ENCODE measurements at places on chromosomes 4 and X.
A peak's percentile ranks its signal among the peaks of the same experiment; 100 is the strongest.

DNA sequence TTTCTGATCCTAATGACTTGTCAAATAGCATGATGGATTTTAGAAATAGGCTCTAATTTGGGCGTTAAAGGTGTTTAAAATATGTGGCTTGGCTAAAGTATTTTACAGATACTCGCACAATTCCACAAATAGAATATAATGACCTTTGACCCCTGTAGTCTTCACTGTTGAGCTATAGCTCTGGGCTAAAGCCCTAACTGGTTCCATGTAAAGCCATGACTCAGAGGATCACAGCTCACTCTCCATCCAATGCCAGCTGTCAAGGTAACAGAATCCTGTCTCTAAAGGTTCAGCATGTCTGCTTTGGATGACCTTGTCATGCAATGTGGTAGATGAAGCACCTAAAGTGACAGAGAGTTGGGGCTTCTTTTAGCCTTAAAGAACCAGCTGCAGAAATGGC, 42.5 kb downstream of the TLR10 start:
- no peak for DNase-seq

DNA sequence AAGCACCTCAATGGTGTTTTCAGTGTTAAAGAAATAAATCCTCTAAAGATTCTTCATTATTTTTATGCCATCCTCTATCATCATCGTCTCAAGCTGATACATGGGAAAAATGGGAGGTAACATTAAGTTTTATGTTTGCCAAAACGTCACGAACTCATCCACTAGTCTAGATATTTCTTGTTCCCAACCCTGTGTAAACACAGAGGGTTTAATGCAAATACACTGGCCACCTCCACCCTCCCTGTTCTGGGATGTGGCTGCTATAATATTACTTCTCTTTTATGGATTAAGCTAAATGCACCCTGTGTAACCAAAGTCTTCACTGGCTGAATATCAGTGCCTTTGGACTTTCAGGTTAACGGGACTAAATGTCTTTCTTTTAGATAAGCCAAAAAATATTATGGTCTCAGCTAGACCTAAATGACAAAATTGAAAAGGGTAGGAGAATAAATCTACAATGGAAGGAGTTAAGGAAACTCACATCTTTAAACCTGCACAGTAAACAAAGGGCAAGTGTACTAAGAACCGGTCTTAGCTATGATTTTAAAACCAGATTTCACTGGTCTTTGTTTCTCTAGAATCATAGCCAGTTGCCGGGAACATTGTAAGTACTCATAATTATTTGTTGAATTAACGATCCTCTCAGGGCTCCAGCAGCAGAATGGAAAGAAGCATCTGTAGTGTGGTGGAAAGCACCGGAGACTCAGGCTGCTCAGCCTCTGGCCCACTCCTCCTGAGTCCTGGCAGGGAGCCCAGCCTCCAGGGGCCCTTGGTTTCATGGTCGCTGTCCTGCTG, 103.5 kb upstream of the NOCT start:
- DNase-seq: peak; percentile 0

- DNase-seq: no peak
Measured at GRCh38 chr4:175776217-175776616, 35.8 kb downstream of the GPM6A start.

- DNase-seq: no peak
Measured at GRCh38 chrX:9676738-9677097, 88.9 kb downstream of the GPR143 start.

DNA sequence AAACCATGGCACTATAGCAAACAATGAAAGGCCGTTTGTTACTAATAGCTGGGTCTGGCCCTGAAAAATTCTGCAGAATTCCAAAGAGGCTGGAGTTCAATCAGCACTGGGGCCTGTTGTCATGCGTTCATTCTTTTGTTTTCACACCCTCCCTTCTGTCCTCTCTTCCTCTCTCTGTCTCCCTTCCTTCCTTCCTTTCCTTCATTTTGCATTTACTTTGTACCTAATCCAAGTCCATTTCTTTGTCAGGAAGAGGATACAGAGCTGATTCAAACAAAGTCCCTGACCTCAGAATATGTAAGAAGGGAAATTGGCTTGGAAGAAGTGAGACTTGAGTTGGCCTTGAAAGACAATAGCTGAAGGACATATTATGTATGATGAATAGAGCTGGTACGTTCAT, 119.6 kb upstream of the LDB2 start:
- no peak for DNase-seq

DNA sequence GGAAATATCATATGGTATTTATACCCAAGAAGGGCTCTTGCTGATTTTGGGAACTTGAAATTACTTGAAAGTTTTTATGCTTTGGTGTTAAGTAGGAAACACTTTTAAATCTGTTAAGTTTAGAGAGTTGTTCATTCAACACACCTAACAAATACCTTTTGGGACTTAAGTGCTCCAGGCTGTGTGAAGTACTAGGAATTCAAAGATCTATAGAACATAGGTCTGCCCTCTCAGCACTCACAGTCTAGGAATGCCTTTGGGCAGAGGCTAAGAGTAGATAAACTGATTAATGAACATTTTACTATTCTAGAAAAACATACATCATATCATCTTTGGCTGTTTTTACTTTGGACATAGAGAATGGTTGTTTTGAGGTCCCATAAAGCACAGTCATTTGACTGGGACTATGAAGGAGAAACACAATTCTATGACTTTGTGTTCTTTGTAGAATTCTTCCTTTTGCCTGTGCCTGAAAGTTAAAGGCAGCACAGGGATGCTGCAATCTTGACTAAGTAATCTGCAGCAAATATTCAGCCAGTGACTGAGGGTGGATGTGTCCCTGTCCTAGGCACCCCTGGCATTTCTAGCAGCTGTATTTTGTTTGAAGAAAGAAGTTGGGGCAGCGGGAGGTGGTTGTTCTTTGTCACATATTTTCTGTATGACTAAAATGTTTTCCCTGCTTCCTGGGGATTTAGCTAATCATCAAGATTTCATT, 8.3 kb downstream of the BMP3 start:
- no peak for DNase-seq

GRCh38 chr4:146165840-146166239, 9.7 kb upstream of the LSM6 start:
- no peak for DNase-seq

- DNase-seq: no peak
Measured at GRCh38 chr4:152094970-152095700, 334.3 kb upstream of the GATB start.

- no peak for DNase-seq
Measured at GRCh38 chr4:156556336-156556735, 415.3 kb downstream of the PDGFC start.

- no peak for DNase-seq
Measured at GRCh38 chrX:10045327-10046000, 78.3 kb downstream of the CLDN34 start.

GRCh38 chr4:6834867-6835266, 52.3 kb downstream of the KIAA0232 start:
- DNase-seq: no peak

DNA sequence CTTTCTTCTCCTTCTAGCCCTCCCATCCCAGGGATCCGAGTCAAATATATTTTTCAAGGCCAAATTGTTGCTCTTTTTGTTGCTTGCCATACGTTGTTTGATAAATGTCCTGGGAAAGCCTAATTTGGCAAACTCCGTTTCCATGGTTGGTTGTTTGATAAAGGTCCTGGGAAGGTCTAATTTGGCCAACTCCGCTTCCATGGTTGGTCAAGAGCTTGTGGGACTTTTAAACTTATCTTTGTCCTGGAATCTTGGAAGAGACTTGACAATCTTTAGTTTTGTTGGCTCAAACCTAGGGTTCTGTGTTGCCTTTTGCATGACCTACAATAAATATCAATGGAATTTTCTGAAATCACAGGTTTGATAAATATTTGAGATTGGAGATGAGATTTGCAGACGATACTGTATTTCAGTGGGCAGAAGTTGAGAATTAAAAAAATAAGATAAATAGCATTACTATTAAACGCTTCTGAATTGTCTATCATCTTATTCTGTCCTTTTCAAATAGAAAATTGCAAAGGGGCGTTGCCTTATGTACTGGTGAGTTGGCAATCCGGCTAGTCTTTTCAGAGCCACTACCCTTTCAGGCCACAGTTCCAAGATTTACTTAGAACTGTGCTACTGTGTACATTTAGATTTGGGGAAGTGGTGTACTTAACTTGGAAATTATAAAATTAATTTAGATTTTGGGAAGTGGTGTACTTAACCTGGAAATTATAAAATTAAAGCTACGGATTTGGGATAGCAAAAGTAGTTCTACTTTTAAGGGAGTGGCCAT, 804 bp downstream of the OSTC start:
- DNase-seq: no peak

DNA sequence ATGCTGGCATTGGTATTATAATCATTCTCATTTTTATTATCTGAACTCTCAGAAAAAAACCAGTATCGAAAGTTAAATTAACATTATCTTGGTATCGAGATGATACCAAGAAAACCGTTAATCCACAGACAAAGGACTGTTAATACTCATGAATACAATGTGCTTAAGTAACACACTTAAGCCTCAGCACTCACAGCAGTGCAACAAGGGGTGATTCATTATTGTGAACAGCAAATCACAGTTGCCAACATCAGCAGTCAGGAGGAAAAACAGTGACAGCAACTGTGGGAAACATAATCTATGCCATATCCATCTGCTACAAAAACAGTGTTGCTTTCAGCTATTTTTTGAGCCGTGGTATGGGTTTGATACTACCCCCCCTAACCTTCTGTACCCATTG, 210.9 kb upstream of the ATOH1 start:
- no peak for DNase-seq

DNA sequence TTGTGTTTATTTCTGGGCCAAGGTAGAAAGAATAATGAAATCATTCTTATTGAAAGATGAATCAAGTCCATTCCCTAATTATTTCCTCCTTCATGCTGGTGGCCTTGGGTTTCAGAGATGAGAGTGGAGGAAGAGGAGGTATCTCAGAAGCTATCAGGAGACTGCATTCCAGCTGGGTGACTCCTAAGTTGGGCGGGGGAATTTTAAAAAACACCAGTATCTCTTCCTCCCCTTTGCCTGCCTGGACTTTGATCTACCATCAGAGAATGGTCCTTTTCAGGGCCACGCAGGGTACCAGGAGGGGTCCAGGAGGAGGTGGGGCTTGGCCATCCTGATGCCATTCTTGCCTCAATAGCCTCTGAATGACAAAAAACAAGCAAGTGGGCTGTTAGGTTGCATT, 104.4 kb downstream of the ASMT start:
- no peak for DNase-seq

DNA sequence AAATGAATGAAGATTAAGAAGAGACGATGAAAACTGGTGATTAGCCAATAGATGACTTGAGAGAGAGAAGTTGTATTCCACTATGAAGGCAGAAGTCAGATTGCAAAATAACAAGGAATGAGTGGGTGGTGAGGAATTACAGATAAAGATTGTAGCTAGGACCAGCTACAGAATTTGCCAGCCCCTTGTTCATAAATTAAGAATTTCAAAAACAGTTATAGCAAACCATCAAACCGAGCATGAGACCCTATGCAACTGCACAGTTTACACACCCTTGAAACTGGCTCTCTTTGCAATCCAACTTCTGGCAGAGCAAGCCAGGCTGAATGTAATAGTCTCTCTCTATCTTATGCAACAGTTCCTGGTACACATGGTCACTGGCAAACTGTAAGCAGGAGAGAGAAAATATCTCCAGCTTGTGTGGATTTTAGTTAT, 35.2 kb downstream of the STAP1 start:
- DNase-seq: no peak

All from DMS 273 treated with DMSO at 0.1 percent for 48 hours (cell line).